ENCODE measurements at places on chromosomes 1 and 21.

- DNase-seq = no peak
Observed at GRCh38 chr21:15566703-15567102, 163.1 kb upstream of the USP25 start.

GRCh38 chr1:100164216-100164615 is 13.8 kb downstream of the LRRC39 start:
- no peak for DNase-seq

DNA sequence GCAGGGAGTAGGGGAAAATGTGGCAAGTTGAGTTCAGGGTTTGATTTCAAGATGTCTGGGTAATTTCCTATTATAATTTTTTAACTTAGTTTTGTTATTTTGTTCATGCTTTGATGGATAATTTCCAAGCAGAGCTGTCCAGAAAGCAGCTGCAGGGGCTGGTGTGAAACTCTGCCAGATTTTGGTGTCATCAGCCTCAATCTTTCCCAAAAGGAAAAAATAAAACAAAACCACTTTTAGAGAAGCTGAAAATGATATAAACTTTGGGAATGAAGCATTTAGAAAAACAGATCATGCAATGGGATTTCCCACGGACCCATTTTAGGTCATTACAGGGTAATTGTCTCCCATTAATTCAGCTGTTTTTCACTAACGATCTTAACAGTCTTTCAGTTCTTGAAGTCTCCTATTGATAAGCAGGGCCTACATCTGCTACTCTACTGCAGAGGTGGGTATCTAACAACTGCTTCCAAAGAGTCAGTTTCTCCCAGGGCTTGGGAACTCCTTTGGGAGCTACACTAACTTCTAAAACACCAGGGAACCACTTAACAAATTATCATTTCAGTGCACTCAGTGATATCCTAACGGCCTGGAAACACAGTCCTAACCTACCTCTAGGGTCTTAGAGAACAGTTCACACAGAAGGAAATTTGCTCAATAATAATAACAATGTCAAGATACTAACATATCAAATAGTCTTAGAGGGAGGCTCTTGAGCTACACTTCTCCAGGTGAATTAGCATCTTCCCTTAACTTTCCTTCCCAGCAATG is 12.3 kb downstream of the ZNF436 start:
- DNase-seq = no peak

DNA sequence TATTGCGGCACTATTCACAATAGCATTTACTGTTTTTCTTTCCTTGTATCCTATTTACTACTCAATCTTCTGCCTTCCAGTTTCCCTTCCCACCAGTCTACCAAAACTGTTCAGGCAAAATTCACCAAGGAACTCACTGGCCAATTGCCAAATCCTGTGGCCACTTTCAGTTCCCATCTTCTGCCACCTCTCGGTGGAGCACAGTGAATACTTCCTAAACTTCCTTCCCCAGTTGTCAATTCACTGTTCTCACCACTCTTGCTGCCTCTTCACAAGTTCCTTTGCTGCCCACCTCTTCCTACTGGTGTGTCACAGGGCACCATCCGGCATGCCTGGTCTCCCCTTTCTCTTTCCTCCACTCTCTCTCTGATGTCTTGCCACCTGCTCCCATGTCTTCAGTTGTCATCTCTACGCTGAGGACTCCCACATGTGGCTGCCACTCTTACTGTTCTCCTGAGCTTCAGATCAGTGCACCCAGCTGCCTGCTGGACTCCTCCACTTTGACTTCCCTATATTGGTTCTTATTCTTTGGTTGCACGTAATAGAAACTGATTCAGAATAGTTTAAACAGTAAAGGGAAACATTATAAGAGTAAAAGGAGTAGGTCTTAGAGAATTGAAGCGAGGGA is 114.4 kb downstream of the PIK3R3 start:
- no peak for DNase-seq

- no peak for DNase-seq
Observed at GRCh38 chr21:22630953-22631465, 1632.8 kb downstream of the NCAM2 start.

GRCh38 chr1:27109103-27109822 is 45.7 kb downstream of the SLC9A1 start:
- DNase-seq = no peak

- no peak for DNase-seq
Observed at GRCh38 chr1:71080230-71080738, 551 bp downstream of the ZRANB2 start.

- DNase-seq = no peak
Observed at GRCh38 chr1:168583571-168583970, 7.2 kb downstream of the XCL1 start.
